ENCODE measurements at places on chromosomes 3 and 15. TPM values are rescaled to one million over a fixed set of nuclear protein-coding genes. Genes with fewer than 3 reads are reported as not detected.

- H3K4me1 ChIP-seq: no peaks in the 10 kb centered on the region
- H3K27ac ChIP-seq: no peak overlapping the region
- DNase-seq: no peak
- H3K4me3 ChIP-seq: no peak overlapping the region
These were observed 423.6 kb upstream of the ARL6 start for GRCh38 chr3:97340940-97341339.

GRCh38 chr3:183692436-183692835 is 5.2 kb upstream of the YEATS2 start:
- H3K4me1 ChIP-seq: no peaks in the 10 kb centered on the region
- no peak for DNase-seq
- H3K27me3 ChIP-seq: no peaks in the 10 kb centered on the region
- no peak overlapping the region for H3K4me3 ChIP-seq
- no peak overlapping the region for H3K27ac ChIP-seq
- H3K36me3 ChIP-seq: no peaks in the 10 kb centered on the region

DNA sequence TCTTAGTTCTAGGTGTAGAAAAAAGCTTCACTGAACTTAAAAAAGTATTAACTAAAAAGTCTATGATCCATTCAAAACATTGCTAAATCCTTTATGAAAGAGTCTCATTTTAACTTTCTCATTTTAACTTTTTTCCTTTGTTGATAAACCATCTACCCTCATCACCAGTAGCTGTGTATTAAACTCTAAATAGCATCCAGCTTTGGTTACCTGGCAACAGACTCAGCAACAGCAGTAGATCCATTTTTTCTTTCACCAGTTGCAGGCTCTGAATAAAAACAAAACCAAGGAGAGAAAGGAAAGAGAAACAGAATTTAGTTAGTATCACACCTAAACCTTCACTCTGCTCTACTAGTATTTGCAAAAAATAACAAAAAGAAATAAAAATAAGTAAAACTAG is 51.6 kb downstream of the TP53BP1 start:
- no peaks in the 10 kb centered on the region for H3K27me3 ChIP-seq
- no peak overlapping the region for H3K4me3 ChIP-seq
- peaks cover 8% of the 10 kb centered on the region for H3K36me3 ChIP-seq
- peak; percentile 6 for DNase-seq
- no peak overlapping the region for H3K27ac ChIP-seq
- no peaks in the 10 kb centered on the region for H3K4me1 ChIP-seq

DNA sequence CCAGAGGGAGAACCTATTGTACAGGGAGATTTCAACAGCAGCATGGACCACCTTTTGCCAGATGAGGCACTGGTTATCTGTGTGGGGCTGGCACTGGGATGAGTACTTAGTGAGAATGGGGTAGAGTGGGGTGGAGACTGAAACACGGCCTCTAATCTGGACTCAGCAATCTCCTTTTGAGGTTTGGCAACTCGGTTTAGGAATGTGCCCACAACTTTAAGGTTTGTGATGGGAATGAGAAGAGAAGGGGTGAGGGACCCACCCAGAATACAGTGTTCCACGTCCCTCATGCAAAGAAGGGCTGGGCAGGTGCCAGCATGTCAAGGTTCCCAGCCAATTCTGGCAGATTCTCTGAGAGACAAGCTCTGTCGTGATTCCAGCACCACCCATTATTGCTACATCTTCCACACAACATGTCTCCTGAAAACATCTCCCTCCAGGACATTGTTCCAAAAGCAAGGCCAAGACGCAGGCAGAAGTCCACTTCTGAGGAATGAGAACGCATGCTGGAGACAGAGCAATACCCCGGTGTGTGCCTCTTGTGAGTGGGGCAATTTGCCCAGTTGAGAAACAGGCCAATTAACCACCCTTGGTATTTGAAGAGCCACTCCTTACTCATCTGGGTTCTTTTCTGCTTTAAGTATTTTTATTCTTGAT is 37.5 kb upstream of the CCR4 start:
- no peak overlapping the region for H3K27ac ChIP-seq
- no peak overlapping the region for H3K4me3 ChIP-seq
- peaks cover 25% of the 10 kb centered on the region for H3K4me1 ChIP-seq

DNA sequence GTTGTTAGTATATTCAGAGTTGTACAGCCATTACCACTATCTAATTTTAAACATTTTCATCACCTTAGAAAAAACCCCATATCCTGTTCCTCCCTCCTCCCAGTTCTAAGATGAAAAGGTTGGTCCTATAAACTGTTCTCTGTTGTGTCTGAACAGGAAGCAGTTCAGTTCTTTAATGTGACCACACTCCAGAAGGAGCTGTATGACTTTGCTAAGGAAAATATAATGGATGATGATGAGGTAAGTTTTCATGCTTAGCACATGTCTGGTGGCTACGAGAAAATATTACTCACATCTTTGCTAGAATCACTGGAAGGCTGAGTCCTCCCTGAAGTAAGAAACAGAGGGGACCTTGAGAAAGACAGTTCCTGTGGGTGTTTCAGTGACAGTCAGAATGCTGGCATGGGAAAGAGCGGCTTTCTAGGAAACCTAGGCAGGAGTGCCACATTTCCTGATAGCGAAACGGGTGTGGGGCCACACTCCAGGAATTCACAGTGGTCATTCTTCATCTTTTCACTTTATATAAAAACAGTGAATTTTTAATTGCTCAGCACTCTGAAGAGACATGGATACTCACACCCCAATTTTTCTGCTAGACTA is 20.3 kb downstream of the CRTAP start:
- H3K36me3 ChIP-seq: peaks cover 39% of the 10 kb centered on the region
- H3K27ac ChIP-seq: no peak overlapping the region
- H3K27me3 ChIP-seq: no peaks in the 10 kb centered on the region
- no peak overlapping the region for H3K4me3 ChIP-seq
- no peak for DNase-seq

GRCh38 chr15:78398076-78398825 is 39.8 kb upstream of the IREB2 start:
- H3K27me3 ChIP-seq: no peaks in the 10 kb centered on the region
- H3K4me3 ChIP-seq: no peak overlapping the region
- no peak overlapping the region for H3K27ac ChIP-seq
- DNase-seq: no peak

DNA sequence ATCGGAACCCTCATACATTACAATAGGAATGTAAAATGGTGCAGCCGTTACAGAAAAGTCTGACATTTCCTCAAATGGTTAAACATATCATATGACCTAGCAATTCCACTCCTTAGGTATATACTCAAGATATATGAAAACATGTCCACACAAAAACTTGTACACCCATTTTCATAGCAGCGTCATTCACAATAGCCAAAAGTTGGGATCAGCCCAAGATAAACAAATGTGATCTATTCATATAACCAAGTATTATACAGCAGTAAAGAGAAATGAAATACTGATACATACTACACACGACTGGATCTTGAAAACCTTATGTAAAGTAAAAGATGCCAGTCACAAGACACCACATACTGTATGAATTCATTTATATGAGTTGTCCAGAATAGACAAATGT is 102.4 kb downstream of the MSL2 start:
- no peaks in the 10 kb centered on the region for H3K36me3 ChIP-seq
- H3K4me1 ChIP-seq: no peaks in the 10 kb centered on the region
- H3K27me3 ChIP-seq: peaks cover 3% of the 10 kb centered on the region

DNA sequence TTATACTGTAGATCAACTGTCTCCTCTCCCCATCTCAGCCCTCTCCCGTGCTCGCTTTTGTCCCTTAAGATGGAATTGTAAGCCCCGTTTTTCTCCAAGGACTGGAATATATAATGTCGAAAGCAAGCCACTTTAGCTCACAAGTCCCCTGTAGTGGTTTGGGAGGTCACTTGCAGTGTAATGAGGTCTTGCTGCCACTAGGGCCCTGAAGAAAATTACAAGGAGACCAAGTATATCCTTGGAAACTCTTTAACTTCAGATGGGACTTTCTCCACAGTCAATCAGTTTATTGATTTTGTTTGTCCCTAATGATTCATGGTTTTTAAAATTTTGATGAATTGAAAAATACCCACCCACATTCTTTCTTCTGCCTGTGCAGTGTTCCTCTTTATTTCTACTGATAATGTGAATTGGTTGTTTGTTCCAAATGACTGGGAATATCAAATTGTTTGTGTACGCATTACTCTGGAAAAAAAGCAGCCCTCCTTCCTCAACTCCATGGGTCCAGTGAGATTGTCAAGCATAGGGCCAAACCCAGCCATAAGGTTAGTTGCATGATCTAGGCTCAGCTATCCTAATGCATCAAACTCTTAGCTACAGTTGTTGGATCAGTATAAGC is 294.8 kb downstream of the MCTP2 start:
- no peaks in the 10 kb centered on the region for H3K4me1 ChIP-seq
- no peak overlapping the region for H3K4me3 ChIP-seq
- H3K36me3 ChIP-seq: no peaks in the 10 kb centered on the region

DNA sequence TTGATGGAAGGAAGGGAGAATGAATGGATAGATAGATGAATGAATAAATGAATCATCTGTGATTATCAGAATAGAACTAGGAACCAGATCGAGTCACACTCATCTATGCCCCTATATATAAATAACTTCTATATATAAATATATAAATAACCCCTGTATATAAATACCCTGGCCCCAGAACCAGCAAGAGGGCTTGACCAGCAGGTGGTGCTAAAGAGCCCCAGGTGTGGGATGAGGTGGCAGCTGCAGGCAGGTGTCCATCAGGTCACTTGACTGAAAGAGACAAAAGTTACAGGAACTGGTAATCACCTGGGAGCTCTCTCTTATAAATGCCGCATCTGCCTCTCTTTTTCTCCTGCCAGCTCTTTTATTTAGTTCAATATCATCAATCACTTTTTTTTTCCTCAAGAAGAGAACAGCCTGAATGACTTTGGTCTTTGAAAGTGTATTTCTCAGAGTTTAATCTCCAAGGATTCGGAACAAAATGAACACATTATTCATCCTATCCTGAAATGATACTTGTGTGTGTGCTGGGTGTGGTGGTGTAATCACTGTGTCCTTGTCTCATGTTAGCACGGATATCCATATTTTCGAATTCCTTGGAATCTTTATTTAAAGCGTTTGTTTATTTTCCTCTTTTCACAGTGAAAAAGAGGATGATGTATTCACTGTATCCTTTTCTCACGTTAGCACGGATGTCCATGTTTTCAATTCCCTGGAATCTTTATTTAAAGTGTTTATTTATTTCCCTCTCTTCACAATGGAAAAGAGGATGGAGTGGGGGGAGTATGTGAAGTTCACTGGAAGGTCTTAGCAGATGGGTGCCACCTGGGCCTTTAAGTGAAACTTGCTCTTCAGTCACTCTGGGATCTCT is 35.4 kb upstream of the ATG7 start:
- H3K27ac ChIP-seq: no peak overlapping the region
- peaks cover 3% of the 10 kb centered on the region for H3K27me3 ChIP-seq
- H3K4me1 ChIP-seq: no peaks in the 10 kb centered on the region

DNA sequence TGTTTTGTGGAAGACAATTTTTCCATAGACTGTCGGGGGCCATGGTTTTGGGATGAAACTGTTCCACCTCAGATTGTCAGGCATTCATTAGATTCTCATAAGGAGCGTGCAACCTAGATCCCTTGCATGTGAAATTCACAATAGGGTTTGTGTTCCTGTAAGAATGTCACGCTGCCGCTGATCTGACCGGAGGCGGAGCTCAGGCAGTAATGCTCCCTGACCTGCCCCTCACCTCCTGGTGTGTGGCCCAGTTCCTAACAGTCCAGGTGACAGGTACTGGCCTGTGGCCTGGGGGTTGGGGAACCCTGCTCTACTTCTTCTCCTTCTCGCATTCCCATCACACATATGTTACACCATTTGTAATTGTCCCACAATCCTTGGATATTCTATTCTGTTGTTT is 11.0 kb downstream of the CHRNA7 start:
- no peaks in the 10 kb centered on the region for H3K36me3 ChIP-seq
- peaks cover 2% of the 10 kb centered on the region for H3K27me3 ChIP-seq
- DNase-seq: no peak

- H3K36me3 ChIP-seq: no peaks in the 10 kb centered on the region
- no peaks in the 10 kb centered on the region for H3K4me1 ChIP-seq
- H3K4me3 ChIP-seq: no peak overlapping the region
- no peaks in the 10 kb centered on the region for H3K27me3 ChIP-seq
- DNase-seq: no peak
- no peak overlapping the region for H3K27ac ChIP-seq
These were observed 24.1 kb downstream of the CRABP1 start for GRCh38 chr15:78364233-78364632.

GRCh38 chr3:157652366-157652765 is 149.2 kb upstream of the VEPH1 start:
- no peak overlapping the region for H3K27ac ChIP-seq
- H3K36me3 ChIP-seq: no peaks in the 10 kb centered on the region
- H3K4me1 ChIP-seq: no peaks in the 10 kb centered on the region

GRCh38 chr3:58176827-58177489 is 33.8 kb downstream of the DNASE1L3 start:
- no peak for DNase-seq
- no peak overlapping the region for H3K4me3 ChIP-seq
- no peak overlapping the region for H3K27ac ChIP-seq
- no peaks in the 10 kb centered on the region for H3K36me3 ChIP-seq

GRCh38 chr3:14393440-14394106 is 8.8 kb upstream of the SLC6A6 start:
- no peaks in the 10 kb centered on the region for H3K36me3 ChIP-seq
- DNase-seq: no peak
- no peak overlapping the region for H3K4me3 ChIP-seq

GRCh38 chr15:59594493-59594942 is 17.1 kb upstream of the GCNT3 start:
- no peak for DNase-seq
- H3K4me3 ChIP-seq: no peak overlapping the region
- no peaks in the 10 kb centered on the region for H3K27me3 ChIP-seq
- no peaks in the 10 kb centered on the region for H3K4me1 ChIP-seq

DNA sequence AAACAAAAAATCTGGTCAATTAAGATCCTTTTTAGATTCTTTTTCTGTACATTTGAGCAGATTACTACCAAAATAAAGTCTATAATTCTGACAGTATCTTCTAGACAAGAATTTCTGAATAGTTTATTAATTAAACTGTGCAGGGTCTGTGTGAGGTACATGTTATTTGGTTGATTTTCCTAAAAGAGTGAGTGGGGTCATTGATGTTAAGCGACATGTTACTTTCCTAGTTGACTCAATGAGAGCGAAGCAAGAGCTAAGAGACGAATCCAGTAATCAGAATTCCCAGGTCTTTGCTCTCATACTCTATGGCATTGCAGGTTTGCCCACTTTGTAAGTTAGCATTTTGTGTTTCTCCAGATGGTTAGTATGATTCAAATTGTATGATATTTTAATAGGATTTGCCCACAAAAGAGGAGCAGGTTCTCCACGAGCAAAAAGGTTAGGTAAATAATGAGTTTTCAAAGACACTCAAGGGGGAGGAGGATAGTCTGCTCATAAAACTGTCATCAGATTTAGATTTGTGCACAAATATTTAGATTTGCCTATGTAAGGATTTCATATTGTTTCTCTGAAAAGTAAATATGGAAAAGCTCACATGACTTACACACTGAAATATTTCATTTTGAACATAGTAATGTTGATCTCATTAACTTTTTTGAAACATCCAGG is 217.2 kb upstream of the CGNL1 start:
- peaks cover 2% of the 10 kb centered on the region for H3K36me3 ChIP-seq
- H3K27me3 ChIP-seq: no peaks in the 10 kb centered on the region
- H3K4me1 ChIP-seq: no peaks in the 10 kb centered on the region

Gene KBTBD13
- not detected for total RNA-seq

Gene COLQ
- total RNA-seq: 5.1 TPM

Gene APOD
- total RNA-seq: not detected

Gene PCOLCE2
- total RNA-seq: not detected

Gene VILL
- total RNA-seq: 24.0 TPM

Gene CCR9
- not detected for total RNA-seq

Gene BCL2A1
- 12.9 TPM for total RNA-seq

Gene DNAH12
- 0.22 TPM for total RNA-seq

Gene SKOR1
- total RNA-seq: 2.5 TPM

Gene MORC1
- 0.12 TPM for total RNA-seq

Gene HRH1
- 0.15 TPM for total RNA-seq

Gene MAP1A
- 1.7 TPM for total RNA-seq

Gene SCAANT1
- 4.7 TPM for total RNA-seq

Gene SIN3A
- total RNA-seq: 123 TPM

Measured in CD4-positive, CD25-positive, alpha-beta regulatory T cell (primary cell).